ENCODE measurements at places on chromosomes 2 and 18.

DNA sequence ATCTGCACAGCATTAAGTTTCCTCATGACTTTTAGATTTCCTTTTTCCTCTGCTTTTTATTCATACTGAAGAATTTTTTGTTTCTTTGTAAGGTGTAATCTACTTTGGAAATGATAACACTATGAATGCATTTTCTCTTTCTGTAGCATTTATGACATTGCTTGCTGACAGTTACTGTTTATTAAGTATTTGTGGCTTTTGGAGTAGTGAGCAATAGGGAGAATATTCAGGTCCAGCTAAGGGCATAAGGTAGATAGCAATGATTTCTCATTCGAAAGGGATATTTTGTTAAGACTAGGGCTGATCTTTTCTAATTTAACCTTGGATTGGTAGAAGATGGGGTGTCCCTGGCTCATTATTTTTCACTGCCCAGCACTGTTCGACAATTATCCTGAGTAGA is 80.3 kb downstream of the XRCC5 start:
- no peak for DNase-seq

- no peak for DNase-seq
Measured at GRCh38 chr18:44582456-44582855, 98.2 kb upstream of the SETBP1 start.

DNA sequence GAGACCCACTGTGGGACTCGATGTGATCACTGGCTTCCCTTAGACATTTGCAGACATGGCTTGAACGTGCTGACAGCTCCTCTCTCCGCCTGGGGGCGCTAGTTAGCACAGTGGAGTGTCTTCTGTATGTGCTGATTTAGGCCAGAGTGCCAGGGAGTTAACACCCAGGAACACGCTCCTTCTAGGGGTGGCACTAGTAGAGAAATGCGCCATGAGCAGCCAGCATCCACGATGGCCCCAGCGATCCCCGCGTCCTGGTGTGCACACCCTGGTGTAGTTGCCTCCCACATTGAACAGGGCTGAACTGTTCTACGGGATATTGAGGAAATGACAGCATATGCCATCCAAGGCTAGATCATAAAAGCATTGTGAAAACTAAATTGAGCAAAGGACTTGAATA is 11.4 kb upstream of the NMUR1 start:
- DNase-seq: no peak

DNA sequence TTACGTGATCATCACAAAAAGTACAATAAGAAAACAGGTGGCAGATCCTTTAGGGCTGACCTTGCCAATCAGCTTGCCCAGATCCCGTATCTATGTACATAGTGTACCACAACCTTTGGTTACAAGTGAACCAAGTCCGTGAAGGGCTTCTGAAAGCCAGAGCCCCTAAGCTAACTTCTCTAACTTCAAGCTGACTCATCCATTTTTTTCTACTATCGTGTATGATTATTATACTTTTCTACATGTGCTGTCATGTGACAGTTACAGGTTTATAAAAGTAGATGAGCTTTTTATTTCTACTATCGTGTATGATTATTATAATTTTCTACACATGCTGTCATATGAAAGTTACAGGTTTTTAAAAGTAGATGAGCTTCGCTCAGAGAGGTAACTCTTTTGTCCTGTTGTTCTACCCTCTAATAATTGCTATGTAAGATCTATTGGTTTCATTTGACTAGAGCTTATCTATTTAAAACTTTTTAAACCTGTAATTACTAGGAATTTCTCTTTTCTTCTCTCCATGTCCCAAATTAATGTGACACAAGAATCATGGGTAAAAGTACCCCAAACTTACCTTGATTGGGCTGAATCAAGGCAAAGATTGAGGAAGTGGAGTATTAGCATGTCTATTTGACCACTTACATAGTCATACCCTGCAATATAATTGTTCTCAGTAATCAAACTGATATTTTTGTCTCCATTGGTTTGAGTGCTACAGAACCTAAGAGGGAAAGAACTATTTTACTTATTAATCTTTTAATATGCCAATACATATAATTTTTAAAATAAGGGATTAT is 29.4 kb upstream of the DNAH7 start:
- no peak for DNase-seq

- no peak for DNase-seq
Measured at GRCh38 chr2:168355121-168355520, 101.0 kb upstream of the CERS6 start.

DNA sequence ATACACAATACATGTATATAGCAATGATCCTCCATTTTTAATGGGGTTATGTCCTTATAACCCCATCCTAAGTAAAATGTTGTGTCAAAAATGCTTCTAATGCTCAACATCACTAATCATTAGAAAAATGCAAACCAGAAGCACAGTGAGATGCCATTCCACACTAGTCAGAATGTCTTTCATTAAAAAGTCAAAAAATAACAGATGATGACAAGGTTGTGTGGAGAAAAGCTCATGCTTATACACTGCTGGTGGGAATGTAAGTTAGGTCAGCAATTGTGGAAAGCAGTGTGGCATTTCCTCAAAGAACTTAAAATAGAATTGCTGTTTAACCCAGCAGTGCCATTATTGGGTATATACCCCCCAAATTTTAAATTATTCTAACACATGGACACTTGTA is 654.9 kb upstream of the CNTNAP5 start:
- DNase-seq: no peak

DNA sequence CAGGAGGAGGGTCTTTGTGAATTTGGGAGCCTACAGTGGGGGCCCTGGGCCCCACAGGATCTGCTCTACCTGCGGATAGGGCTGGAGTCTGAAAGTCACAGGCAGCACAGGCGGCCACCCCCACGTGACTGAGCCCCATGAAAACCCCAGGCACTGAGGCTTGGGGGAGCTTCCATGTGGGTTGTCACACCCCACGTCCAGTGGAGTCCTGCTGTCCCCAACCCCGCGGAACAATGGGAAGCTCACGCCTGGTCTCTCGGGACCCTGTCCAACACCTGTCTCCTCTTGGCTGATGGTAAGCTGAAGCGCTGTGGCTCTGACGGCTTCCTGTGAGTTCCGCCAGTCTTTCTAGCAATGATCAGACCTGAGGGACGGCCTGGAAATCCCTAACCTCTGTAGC is 85.8 kb downstream of the PTGR3 start:
- no peak for DNase-seq

- DNase-seq: peak; percentile 32
Measured at GRCh38 chr2:33477473-33478468, 1.3 kb downstream of the RASGRP3 start.

GRCh38 chr2:30683236-30683956 is 123.8 kb downstream of the CAPN13 start:
- DNase-seq: no peak

DNA sequence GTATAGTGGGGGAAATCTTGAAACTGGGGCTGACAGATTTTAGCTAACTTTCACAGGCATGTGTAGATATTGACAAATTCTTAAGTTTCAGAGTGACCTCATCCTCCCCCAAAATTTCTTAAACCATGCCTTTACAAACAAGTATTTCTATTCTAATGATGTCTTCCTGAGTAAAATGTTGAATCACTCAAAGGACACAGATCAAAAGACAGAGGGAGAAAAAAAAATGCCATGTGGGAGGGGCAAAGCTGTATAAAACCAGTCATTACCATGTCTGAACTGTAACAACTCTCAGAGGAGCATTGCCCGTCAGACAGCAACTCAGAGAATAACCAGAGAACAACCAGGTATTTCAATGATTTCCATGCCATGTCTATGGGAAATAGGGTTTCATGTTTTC is at the start of gene SERPINB2:
SERPINB2 (plus strand) TSS at position 282 of the 400 bp plus-strand sequence. CDS start 3,740 bp downstream, outside the sequence.
- peak; percentile 26 for DNase-seq

DNA sequence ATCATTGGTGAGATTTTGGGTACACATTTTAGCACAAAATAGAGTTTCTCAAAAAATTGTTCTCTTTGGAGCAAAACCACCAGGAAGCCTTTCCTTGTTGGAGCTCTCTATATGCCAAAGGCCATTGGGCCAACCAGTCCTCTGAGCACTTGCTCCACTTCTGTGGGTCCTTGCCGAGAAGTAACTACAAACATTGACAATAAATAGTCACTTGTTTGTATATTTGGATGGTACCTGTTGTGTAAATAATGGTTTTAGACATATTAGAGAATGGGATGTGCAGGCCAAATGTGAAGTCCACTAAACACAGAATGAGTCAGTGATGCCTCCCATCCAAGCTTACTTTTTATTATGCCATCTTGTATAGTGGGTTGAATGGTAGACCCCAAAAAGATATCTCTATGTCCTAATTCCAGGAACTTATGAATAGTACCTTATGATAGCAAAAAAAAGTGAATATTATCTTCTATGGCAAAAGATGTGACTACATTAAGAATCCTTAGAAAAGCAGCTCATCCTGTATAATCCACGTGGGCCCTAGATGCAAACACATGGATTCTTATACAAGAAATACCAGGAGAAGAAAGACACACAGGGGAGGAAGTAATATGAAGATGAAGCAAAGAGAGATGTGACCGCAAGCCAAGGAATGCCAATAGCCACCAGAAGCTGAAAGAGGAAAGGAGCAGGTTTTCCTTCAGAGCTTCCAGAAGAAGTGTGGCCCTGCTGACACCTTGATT is 24.6 kb downstream of the SRD5A2 start:
- DNase-seq: no peak
